ENCODE measurements at places on chromosomes 4 and X.

- no peak for DNase-seq
Measured at GRCh38 chrX:68823413-68824151, 5.2 kb upstream of the EFNB1 start.

DNA sequence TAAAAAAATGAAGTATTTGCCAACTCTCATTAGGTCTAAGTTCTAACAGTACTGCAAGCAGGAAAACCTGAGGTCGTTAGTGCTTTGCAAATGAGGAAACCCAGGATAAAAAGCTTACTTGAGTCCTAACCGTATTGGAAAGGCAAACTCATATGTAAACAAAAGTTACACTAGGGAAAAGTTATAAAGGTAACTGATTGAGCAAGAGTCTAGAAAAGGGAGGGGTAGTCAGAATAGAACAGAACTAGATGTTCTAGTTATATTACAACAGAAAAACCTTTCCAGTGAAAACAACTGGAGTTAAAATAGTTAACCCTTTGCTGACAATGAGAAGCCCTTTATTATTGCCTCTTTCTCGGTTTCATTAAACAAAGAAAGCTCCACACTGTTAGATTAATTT, 66.4 kb upstream of the MAOA start:
- no peak for DNase-seq

DNA sequence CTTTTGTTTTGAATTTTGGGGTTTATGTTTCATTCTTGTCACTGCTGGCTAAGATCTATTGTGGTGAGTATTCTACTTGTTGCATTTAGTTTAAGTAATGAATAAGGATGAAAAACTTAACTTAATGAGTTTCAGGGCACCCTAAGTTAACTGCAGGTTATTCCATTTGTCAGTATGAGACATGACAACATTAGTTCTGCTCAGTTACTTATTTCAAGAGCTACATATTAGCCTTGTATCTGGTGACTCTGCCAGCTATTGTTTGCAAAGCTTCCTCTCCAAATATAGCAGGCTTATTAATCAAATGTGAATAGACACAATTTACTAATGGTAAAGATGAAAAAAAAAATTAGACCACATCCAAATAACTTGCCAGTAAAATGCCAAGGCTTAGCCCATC, 567.1 kb downstream of the IL15 start:
- DNase-seq: no peak

GRCh38 chr4:119559044-119559647, 69.5 kb downstream of the PDE5A start:
- DNase-seq: peak; percentile 65

GRCh38 chr4:185801471-185801870, 10.5 kb downstream of the SORBS2 start:
- no peak for DNase-seq

DNA sequence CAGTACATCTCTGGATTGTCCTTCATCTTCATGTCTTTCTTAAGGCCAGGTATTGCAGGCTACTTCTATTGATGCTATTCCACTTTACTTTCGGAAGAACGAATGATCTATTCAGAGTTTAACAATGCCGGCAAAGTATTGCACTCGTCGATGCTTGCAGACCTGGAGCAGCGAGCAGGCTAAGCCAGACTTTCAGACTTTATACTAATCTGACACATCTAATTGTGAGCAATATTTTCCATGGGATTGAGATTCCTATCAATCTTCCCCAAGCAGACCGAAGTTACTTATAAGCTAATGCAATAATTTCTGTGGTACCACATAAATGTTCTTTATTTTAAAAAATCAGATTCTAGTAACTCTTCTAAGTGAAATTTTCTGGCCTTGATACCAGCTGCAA, 1.6 kb downstream of the EMCN start:
- no peak for DNase-seq

DNA sequence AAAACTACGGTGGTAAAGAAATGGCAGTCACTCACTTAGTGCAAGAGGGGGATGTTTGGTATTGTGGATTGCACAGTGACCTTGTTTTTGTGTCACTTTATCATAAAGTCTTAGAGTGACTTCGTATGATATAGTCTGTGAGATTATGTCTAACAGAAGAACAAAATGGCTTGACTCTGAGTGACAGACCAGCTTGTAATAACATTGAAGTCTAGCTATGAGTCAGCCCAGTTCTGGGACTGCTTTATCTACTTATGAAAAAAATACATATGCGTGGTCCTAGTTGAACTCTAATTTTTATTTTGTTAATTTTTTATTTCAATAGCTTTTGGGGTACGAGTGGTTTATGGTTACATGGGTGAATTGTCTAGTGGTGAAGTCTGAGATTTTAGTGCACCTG, 20.0 kb downstream of the DCLK2 start:
- DNase-seq: no peak

DNA sequence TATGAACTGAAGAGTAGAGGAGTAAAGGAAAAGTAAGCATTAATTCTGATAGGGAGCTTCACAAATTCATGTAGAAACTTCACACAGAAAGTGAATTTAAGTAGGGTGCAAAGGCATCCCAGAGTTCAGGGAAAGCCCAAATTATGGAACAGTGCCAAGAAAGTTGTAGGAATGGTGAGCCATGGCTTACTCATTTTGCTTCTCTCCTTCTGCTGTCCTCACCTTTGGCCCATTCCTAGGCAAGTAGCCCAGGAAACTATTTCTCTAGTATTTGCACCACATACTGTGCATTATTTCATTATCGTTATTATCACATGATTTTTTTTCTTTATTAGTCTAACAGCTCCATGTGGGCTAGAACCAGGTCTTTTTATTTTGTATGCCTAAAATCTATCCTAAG, 34.9 kb upstream of the IL1RAPL1 start:
- DNase-seq: no peak

GRCh38 chrX:13901354-13901753, 84.5 kb upstream of the GPM6B start:
- DNase-seq: no peak

DNA sequence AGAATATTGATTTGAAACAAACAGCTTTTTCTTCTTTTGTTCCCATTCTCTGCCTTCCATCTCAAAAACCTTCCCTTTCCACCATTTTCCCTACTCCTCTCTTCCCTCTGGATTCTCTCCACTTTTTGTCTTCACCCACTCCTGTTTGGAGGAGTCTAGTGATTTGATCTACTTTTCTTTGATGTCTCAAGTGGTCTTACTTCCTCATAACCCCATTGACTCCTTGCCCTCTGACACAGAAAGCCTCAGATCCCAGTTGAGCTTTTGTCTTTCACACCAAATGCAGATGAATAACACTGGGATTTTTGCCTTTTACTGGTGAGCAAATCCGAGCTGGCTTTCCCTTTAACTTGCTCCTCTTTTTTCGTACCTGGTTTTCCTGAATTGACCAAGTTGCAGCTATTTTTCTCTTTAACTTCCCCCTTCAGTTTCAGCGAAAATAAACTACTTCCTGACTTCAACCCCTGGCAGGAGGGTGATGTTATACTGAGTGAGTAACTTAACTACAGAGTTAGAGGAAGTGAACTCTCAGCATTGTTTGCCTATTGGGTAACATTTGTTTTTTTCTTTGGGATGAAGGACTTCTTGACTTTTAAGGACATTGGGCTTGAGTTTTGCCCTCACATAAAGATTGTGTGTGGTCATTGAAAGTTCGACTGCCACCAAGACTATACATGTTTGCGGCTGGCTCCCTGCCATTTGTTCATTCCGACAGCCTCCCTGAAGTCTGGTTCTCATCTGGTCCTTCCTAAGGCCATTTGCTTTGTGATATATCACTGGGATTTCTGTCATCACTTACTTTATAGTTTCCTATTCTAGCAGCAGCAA, 392.8 kb upstream of the NR3C2 start:
- DNase-seq: peak; percentile 84

- DNase-seq: peak; percentile 69
Measured at GRCh38 chr4:6633091-6633906, 7.2 kb upstream of the MRFAP1 start.

DNA sequence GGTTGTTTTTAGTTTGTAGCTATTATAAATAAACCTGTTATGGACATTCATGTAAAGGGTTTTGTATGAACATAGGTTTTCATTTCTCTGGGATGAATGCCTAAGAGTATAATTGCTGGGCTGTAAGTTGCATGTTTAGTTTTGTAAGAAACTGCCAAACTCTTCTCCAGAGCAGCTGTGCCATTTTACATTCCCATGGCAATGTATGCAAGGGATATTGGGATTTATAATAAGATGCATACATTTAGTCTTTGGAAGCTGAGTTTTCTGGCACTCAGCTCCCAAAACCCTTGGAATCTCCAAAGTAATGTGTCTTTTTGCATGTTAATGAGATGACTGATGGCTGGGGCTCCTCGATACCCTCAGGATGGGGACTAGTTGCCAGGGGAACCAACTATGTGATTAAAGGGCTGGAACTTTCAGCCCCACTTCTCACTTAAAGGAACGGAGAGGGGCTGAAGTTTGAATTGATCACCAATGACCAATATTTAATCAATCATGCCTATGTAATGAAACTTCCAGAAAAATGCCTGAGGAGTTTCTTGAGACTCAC, 44.0 kb downstream of the SERTM2 start:
- no peak for DNase-seq

DNA sequence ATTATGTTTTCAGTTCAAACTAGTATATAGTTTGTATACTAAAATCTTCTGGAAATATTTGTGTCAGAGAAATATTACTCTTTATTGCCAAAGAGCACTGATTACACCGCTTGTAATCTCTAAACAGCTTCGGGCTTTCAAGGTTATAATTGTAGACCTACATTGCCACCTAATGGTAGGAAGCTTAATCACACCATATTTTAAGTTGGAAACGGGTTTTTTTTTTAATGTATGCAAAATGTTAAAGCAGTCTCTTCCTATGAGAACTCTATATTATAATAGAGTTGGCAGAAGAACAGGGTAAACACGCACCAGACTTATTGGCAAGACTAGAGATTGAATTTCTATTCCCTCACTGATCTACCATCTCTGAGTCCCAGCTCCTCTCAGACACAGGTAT, 19.5 kb upstream of the NFXL1 start:
- DNase-seq: peak; percentile 87

GRCh38 chr4:177242651-177243286, 66.9 kb upstream of the NEIL3 start:
- DNase-seq: no peak

DNA sequence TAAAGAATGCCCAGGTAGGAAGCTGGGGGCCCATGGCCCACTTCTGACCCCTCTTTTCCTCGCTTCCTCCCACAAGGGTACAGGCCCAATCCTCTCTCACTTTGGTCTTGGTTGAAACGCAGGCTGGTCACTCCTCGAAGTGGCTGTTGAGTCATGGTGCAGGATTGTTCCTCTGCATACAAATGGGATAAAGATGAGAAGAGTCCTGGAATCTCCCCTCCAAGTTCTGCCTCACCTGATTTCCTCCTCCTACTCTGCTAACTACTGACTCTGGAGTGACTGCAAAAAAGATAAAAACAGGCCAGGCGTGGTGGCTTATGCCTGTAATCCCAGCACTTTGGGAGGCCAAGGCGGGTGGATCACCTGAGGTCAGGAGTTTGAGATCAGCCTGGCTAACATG, 1.7 kb downstream of the WDR45 start:
- no peak for DNase-seq

DNA sequence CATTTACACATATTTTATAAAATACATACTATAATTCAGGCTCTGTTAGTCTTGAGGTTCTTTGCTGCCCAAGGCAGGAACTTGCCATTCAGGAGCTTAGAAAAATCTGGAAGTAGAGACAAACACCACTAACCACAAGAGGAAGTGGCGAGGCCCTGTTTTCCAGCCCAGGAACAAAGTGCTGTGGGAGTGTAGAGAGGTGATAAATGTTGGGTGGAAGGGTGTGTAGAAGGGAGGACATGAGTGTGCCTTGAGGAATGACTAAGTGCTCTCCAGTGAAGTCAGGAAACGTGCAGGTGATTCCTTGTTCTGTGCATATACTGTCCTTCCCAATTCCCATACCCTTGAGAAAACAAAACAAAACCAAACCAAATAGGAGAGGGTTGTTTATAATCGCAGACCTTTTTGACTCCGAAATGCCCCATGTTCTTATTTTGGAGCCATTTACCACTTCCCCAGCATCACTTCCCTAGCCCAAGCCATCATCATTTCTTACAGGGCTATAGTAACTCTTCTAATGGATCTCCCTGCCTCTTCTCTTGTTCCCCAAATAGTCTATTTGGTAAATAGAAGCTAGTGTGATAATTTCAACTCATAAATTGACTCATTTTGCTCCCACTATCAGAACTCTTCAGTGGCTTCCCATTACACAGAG, 83.2 kb downstream of the GPAT3 start:
- peak; percentile 84 for DNase-seq

DNA sequence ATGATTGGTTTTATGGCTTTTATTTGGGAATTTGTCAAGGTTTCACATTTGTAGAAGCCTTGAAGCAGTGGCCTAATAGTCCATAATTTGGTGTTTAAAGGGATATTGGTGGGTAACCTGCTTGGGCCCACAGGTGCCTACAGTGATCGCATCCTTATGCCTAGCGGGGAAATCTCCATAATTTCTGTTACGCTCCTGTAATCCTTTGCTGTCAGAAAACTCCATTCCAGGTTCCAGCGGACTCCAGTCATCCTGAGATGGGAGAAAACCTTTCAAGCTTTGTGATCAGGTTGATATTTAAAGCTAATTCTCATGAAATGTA, 257.0 kb upstream of the JADE1 start:
- no peak for DNase-seq

Measured in Kasumi-1 (cell line).